ENCODE measurements at places on chromosomes 11 and 22.
A peak's percentile ranks its signal among the peaks of the same experiment; 100 is the strongest.

- DNase-seq: no peak
These were observed 204.8 kb downstream of the SWAP70 start for GRCh38 chr11:9868641-9869040.

- no peak for DNase-seq
These were observed 722.5 kb upstream of the API5 start for GRCh38 chr11:42589286-42589685.

GRCh38 chr11:289398-289711 is 429 bp downstream of the PGGHG start:
- no peak for DNase-seq

GRCh38 chr22:28822930-28823551 is 22.7 kb upstream of the XBP1 start:
- DNase-seq: no peak

DNA sequence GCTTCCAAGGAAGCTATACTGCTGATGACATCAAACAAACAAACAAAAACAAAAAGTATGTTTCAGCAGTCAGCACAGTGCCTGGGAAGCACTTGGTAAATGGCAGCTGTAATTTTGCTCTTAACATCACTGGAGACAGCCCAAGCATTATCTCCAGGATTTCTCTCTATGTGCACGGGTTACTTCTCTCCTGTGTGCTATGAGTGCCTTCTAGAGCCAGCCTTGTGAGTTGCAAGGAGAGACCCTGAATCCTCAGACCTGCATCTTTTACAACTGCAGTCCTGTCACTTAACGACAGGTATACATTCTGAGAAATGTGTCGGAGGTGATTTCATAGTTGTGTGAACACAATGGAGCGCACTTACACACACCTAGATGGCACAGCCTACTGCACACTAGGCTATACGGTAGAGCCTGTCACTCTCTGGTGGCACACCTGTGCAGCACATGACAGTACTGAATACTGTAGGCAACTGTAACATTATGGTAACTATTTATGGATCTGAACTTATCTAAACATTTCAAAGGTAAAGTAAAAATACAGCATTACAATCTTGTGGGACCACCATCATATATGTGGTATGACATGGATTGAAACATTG is 662.5 kb upstream of the B3GAT1 start:
- peak; percentile 16 for DNase-seq

Measured in PC-3 (cell line).